K562 (cell line): ENCODE measurements at places on chromosomes 2 and 18. TPM values are rescaled to one million over a fixed set of nuclear protein-coding genes. Genes with fewer than 3 reads are reported as not detected.

DNA sequence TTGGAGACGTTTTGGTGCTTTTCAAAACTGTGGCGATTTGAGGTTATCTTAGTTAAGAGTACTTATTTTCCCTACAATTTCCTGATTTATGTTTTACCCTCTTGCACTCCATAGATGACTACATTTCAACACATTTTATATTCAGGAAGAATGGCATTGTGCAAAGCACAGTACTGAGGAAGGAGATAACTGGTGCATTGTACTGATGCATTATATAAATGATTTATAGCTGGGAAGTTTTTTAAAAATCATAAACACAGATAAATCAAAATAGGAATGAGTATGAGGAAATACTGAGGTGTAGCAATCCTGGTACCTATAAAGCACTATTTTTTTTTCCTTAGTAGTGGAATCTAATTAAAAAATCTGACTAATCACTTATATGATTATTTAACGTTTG lies 5.6 kb downstream of the REL start:
- peaks cover 5% of the 10 kb centered on the region; the same call in 1 of the 3 replicates for H3K36me3 ChIP-seq
- DNase-seq, result no peak
- H3K27ac ChIP-seq, result no peak overlapping the region
- peaks cover 4% of the 10 kb centered on the region; the same call in 2 of the 3 replicates for H3K4me1 ChIP-seq
- no peaks in the 10 kb centered on the region for H3K27me3 ChIP-seq

ASAP2 gene
- 4.3 and 5.5 TPM in 2 replicates for total RNA-seq

DNA sequence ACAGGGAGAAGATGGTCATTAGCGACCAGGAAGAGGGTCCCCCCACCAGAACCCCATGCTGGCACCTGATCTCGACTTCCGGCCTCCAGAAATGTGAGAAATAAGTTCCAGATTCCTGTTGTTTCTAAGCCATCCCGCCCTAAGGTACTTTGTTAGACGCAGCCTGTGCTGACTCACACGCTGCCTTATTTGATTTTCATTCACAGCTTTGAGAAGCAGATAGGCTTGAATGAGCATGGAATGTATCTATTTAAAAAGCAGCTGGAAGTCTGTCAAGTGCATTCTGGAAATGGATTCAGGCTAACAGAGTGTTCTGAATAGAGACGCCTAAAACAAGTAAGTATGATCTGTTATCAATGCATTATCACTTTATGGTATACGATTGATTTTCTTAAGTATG lies 8.3 kb upstream of the IL1R2 start:
- no peaks in the 10 kb centered on the region for H3K4me1 ChIP-seq
- DNase-seq, result no peak
- no peak overlapping the region for H3K4me3 ChIP-seq
- no peak overlapping the region for H3K27ac ChIP-seq
- H3K27me3 ChIP-seq, result peaks cover 80% of the 10 kb centered on the region
- H3K36me3 ChIP-seq, result no peaks in the 10 kb centered on the region

DNA sequence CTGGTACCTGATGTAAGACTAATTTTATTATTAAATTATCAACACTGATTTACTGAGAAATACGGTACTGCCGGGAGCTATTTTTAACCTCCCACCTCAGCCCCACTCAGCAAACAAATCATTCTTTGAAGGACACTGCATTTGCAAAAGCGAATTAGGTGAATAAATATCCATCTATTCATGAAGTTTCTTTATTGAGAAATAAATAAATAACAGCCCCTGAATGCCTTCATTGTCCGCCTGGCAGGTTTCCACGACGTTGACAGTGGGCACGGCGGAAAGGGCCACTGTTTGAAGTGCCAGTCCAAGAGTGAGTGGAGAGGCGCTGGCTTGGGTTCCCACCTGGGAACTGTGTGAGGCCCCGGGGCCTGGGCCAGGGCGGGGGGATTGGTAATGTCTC lies 15.7 kb downstream of the C1QL2 start:
- H3K4me3 ChIP-seq, result no peak overlapping the region
- no peaks in the 10 kb centered on the region for H3K36me3 ChIP-seq
- H3K4me1 ChIP-seq, result no peaks in the 10 kb centered on the region
- peaks cover 8% of the 10 kb centered on the region; the same call in 1 of the 3 replicates for H3K27me3 ChIP-seq

RNASEH1 gene
- total RNA-seq, result 44.1 and 45.6 TPM in 2 replicates

DNA sequence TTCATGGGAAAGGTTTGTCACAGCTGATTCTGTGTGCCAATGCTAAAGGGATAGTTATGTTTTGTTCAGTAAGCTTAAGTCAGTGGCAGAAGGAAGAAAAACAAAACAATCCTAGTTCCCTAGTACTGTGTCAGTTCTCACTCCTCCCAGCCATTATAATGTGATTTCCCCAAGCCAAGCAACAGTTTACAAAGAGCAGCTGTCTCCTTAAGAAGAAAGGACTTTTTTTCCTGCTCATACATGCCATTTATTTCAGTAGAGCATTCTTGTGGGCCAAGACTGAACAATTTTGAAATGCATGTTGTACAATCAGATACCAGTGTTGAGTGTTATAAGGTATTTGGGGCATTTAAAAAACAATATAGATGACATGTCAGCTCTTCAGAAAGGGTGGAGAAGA lies 52.1 kb downstream of the NEMP2 start:
- peaks cover 6% of the 10 kb centered on the region; the same call in 2 of the 3 replicates for H3K4me1 ChIP-seq
- H3K27ac ChIP-seq, result no peak overlapping the region
- no peaks in the 10 kb centered on the region for H3K27me3 ChIP-seq
- no peak overlapping the region for H3K4me3 ChIP-seq
- H3K36me3 ChIP-seq, result no peaks in the 10 kb centered on the region

GRCh38 chr2:27249891-27250651 lies 12.8 kb downstream of the SLC30A3 start:
- no peaks in the 10 kb centered on the region for H3K27me3 ChIP-seq
- no peak overlapping the region for H3K4me3 ChIP-seq
- H3K4me1 ChIP-seq, result peaks cover 23% of the 10 kb centered on the region

DNA sequence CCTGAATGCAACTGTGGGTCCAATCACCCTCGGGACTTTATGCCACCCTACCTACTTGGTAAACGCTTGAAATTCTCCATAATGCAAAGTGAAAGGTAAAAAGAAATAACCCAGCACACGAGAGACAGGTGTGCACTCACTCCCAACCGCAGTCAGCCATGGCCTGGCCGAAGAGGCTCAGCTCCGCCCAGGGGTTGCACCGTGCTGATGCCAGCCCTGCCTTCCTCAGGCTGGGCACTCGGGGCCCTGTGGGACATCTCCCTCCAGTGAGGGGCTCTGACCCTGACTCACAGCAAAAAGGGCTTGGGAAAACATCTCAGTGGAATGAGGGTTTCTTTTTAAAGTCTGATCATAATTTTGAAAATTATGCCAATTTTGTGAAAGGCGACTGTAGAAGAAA lies 13.3 kb downstream of the SLC66A2 start:
- H3K4me1 ChIP-seq, result peaks cover 6% of the 10 kb centered on the region; the same call in 2 of the 3 replicates
- peaks cover 7% of the 10 kb centered on the region for H3K36me3 ChIP-seq
- H3K27me3 ChIP-seq, result no peaks in the 10 kb centered on the region
- H3K4me3 ChIP-seq, result no peak overlapping the region
- H3K27ac ChIP-seq, result no peak overlapping the region
- no peak for DNase-seq

LINC00305 gene
- total RNA-seq, result not detected in 2 replicates

DNA sequence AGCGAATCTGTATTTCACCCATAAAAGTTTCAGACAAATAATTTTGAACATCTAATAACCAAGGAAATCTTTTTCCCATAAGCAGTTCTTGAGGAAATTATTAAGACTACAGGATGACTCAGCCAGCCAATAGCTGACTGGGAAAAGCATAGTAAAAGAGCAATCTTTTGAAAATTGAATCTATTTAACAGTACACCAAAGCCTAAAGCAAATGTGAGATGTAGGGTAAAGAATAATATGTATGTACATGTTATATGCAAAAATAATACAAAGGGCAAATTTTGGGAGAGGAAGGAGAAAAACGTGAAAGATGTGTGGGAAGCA lies 12.6 kb upstream of the KDSR start:
- no peaks in the 10 kb centered on the region for H3K27me3 ChIP-seq
- H3K36me3 ChIP-seq, result no peaks in the 10 kb centered on the region
- no peak overlapping the region for H3K27ac ChIP-seq
- no peak for DNase-seq
- no peaks in the 10 kb centered on the region; the same call in 1 of the 2 replicates for H3K4me1 ChIP-seq

LIPG gene
- 1.8 and 2.3 TPM in 2 replicates for total RNA-seq

SKA1 gene
- 38.1 and 41.2 TPM in 2 replicates for total RNA-seq

DNA sequence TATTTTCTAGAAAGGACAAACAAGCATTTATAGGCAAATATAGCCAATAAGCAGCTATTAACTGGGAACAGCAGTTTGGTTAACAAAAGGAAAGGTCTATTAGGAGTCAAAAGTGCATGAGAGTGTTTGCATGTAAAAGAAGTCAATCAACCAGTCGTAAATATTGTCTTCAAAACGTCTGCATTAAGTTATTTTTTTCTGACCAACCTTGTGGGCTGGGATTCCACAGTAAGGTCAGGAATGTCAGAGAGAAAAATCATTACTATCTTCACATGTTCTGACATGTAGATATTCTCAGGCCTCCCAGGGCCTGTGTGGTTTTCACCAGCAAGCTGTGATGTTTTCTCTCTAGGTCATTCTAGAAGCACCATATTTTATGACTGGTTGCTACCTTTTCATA lies 922.5 kb downstream of the SUCLG1 start:
- H3K27ac ChIP-seq, result no peak overlapping the region
- no peaks in the 10 kb centered on the region for H3K27me3 ChIP-seq
- H3K36me3 ChIP-seq, result no peaks in the 10 kb centered on the region
- DNase-seq, result no peak
- no peak overlapping the region for H3K4me3 ChIP-seq

CRYGD gene
- not detected in 2 replicates for total RNA-seq
